ENCODE measurements at places on chromosomes 7 and 10.

- DNase-seq, result no peak
These were observed 21.6 kb upstream of the GIMAP8 start for GRCh38 chr7:150428671-150429451.

GRCh38 chr10:7218968-7219367 lies 191.9 kb downstream of the SFMBT2 start:
- no peak for DNase-seq

GRCh38 chr7:151249034-151249731 lies 689 bp upstream of the SMARCD3 start:
- DNase-seq, result no peak

GRCh38 chr10:22807238-22807637 lies 92.9 kb upstream of the PIP4K2A start:
- DNase-seq, result no peak

GRCh38 chr7:98351136-98351535 lies 49.8 kb downstream of the BAIAP2L1 start:
- DNase-seq, result no peak

- peak; percentile 62 for DNase-seq
These were observed 56.5 kb upstream of the PCGF5 start for GRCh38 chr10:91163869-91164474.

DNA sequence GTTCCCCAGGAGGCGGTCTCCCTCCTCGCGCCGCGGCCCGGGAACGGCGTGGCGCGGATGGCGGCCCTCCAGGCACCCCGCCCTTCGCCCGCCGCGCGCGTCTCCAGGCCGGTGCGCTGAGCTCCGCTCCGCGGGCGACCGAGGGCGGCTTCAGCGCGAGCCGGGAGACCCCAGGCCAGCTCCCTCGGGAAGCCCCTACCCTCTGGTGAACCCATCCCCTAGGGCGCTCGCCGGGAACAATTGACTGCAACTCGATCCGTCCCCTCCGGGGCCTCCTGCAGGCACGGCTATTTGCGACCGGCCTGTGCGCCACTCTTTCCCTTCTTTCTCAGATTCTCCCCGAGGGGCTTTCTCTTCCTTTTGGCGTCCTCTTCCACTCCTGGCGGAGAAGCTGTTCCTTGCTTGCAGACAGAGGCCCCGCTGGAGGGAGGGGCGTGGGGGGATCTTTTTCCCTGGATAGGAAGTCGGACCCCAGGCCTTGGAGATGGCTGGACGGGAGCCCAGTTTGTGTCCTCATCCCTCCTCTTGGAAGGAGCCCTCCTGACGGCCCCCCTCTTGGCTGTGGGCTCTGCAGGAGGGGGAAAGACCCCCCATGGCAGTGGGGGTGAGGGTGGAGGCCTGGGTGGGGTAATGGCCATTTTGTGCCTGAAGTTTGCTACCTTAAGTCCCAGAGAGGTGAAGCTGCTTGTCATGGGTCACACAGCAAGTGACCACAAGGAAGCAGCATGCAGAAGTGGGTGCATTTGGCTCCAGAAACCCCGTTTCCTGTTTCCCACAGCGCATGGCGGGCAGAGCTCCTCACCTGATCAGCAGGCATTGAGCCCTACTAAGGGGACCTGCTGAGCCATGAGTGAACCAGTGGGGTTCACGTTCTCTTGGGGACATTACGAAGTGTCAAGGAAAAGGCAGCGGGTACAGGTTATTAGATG lies 171.2 kb upstream of the TNRC18 start:
- DNase-seq, result no peak

- DNase-seq, result no peak
These were observed 300.8 kb downstream of the SDHAF3 start for GRCh38 chr7:97418312-97418711.

- no peak for DNase-seq
These were observed 28.5 kb downstream of the NUDT1 start for GRCh38 chr7:2270495-2270894.

GRCh38 chr10:128054163-128054970 lies 71.9 kb downstream of the MKI67 start:
- no peak for DNase-seq

DNA sequence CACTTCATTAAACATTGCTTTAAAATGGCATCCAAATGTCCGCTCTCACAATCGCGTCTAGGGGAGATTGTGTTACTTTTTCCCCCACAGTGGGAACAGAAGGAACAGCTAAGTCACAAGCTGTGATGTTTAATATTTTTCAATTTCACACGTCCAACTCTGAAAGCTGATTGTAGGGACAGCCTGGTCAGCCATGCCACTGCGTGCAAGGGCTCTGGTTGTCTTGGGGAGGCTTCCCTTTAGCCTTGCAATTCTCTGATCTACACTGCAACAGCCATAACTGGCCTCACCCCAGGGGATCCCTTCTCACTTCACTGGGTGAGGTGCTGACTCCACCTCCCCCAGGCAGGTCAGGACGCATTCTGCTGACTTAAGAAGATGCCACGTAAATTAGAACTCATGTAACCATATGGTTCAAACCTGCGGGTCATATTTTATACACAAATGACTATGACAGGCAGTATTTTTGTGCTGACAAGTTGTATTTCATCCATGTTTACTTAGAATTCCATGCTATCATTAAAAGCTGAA lies 425.2 kb upstream of the NFE2L3 start:
- DNase-seq, result no peak

DNA sequence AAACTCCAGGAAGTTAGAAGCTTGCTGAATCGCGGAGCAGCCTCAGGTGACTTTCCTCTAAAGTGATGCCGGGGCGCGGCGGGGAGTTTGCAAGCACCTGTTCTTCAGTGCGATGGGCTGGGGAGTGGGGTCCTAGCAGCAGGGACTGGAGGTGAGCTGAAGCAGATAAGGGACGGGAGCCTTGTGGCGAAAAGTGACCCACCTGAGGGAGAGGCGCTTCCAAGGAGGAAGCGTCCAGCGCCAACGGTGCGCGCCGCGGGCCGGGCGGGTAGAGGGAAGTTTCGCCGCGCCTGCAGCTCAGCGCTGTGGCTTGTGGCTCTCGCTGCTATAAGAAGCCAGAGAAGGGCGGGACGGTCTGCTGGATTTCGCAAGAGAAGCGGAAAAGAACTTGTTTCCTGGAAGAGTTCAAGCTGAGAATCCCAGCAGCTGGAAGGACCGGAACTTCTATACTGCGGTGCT lies at the start of gene STEAP4:
STEAP4 (minus strand) TSS at position 305 of the 459 bp plus-strand sequence. CDS start 22,625 bp downstream, outside the sequence.
- no peak for DNase-seq

GRCh38 chr7:129807863-129808262 lies 144.9 kb downstream of the UBE2H start:
- no peak for DNase-seq

- no peak for DNase-seq
These were observed 89.8 kb upstream of the SAMD8 start for GRCh38 chr10:75021379-75022249.

DNA sequence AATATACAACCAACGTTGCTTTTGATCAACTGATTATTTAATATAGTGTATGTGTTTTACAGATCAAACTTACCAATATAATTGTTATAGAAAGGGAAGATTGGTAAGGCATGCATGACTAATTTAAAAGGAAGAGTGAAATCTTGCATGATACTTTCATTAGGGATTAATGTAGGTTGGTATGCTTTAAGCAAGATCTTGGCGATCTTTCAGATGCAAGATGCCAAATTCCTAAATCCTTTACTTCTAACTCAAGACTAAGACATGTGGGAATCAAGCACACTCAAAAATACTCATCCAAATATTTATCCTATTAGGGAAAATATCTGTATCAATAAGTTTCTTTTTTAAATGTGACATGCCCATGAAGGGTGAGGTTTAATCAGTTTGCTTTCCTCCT lies 321.4 kb upstream of the MEOX2 start:
- DNase-seq, result no peak

GRCh38 chr7:29432721-29433120 lies 130.9 kb upstream of the PRR15 start:
- no peak for DNase-seq

DNA sequence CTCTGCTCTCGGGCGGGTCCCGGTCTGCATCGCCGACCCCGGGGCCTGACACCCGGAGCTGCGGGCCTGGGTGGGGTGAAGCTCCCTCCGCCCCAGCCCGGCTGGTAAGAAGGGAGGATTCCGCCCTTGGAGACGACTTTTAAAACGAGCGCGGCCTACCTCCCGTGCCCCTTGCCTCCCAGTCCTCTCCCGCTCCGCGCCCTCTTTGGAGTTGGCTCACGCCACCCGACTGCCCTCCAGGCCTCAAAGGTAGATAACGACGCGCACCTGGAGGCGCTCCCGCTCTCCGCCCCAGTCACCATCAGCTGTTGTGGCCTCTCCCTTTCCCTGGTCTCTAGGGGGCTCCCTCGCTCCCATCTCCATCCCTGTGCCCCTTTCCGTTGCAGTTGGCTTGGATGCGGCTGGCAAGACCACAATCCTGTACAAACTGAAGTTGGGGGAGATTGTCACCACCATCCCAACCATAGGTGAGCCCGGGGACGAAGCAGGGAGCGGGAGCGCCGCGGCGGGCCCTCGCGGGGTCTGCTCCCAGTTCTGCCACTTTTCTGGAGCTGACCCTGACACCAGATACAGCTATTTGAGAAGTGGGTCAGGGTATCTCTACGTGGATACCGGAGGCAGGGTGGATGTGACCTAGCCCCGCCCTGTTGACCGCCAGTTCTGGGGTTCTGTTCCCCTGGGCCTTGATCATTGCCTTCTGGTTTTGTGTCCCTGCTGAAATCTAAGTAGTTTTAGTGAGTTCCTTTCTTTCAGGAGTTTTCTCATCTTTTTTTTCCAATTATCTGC lies 679 bp downstream of the ARF5 start:
- DNase-seq, result peak; percentile 15

GRCh38 chr7:141748396-141748795 lies 10.2 kb downstream of the SSBP1 start:
- no peak for DNase-seq

DNA sequence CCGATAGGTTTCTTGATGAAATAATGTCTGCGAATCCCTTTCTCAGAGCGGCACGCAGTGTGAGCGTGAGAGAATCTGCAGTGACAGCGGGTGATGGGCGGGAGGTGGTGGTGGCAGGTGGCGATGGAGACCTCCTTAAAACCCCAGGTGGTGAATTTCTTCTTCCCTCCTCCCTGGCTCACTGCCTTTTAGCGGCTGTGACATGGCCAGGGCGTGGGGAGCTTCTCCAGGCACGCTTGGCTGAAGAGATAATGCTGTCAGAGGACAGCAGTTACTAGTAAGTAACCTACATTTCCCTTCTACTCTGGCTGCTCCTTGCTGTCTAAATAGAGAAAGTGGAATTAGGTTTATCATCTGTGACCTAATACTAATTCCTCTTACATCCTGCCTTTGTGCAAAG lies 141.4 kb upstream of the INSYN2A start:
- DNase-seq, result no peak

- peak; percentile 2 for DNase-seq
These were observed 29.3 kb upstream of the CCL24 start for GRCh38 chr7:75842836-75843446.

DNA sequence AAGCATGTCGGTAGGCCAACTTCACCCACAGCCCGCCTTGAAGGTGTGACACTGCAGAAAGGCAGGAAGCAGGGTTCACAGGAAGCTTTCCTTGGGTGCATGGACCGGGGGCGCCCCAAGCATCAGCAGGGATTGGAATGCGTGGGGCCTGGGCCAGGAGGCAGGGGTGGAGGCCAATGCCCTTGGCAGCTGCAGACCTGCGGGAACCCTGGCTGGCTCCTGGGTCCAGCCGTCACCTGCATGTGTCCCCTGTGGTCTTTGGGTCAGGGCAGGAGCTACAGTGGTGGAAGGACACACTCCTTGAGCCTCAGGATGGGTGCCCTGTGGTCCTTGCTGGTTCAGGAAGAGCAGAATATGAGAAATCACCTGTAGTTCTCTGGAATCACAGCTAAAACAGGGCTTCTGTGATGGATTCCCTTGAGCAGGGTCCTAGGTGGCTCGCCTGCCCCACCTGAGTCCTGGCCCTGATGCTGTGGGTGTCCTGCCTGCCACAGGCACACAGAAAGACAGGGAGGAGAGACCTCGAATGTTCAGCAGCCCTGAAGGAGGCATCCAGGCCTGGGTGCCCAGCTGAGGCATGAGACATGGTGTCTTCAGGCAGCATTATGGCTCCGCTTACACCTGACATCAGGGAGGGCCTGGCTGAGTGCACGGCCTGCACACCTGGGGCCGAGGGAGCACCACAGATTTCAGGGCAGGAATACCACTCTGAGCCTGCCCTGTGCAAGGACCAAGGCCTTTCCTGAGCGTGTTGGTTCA lies 15.1 kb downstream of the ANTXRL start:
- no peak for DNase-seq

DNA sequence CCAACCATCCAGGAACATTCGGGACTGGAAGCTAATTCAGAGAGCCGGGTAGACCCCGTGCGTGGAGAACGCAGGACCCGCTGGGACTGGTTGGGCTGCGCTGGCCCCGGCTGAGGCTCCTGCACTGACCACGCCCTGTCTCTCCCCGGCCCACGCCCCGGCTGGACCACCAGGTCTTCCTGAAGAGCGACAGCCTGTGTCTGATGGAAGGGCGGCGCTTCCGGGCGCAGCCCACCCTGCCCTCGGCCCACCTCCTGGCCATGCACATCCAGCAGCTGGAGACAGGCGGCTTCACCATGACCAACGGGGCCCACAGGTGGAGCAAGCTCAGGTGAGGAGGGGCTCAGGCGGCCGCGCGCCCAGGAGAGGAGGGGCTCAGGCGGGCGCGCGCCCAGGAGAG lies 10.2 kb upstream of the UTF1 start:
- no peak for DNase-seq

DNA sequence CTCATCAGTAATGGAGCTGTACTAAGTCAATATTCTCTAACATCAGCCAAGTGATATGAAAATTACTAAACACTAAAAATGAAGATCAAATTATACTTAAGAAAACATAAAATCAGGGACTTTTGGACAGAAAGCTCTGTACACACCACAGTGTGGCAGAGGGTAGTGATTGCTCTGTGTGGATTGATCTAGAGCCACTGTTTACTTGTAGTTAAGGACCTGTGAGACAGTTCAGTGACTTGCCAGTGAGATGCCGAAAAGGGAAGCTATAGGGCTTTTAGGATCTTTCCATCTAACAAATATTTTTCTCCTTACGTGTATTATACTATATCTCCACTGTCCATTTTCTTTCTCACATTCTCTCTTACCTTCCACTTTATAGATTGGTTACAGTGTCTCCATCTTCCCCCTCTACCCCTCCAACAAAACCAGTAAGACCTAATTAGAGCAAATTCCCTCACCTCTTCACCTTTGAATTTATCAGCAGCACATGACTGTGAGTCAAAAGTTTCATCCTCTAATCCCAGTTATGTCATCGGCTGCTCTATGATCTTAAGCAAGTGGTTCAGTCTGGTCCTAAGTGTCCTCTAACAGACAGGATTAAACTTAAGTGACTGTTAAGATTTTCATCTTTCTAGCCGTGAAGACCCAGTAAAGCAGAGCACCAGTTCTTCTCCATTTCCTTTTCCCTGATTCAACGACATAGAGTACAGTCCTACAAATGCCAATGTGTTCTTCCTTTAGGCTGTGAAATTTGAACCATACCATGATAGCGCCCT lies 6.9 kb downstream of the PIK3CG start:
- no peak for DNase-seq

- DNase-seq, result no peak
These were observed 57.5 kb downstream of the CAMK2B start for GRCh38 chr7:44267719-44268421.

DNA sequence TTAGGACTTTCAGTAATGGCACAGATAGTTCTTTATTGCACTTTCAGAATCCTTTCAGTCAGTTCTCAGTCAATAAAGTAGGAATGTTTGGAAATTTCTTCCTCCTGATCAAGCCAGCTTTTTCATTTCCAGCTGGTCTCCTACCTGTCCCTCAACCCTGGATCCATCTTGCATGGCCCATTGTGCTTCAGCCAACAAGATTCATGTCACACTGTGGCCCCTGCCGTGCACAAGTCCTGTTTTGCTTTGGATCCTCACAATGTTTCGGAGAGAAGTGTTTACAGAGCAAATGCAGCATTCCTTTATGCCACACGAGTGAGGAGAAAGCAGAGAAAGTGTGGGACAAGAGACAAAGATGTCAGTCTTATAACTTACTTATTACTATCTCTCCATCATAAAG lies 1694.7 kb upstream of the LRRTM3 start:
- no peak for DNase-seq

All from activated T-helper 9 cell treated with anti-CD3 and anti-CD28 coated beads, Interleukin-2, amount 50 U/mL, for 16 hours (primary cell).